ENCODE measurements at places on chromosomes 12 and 14.

GRCh38 chr12:14993537-14994266 is 20.9 kb downstream of the PDE6H start:
- no peak for DNase-seq

GRCh38 chr14:34853041-34853440 is 22.1 kb downstream of the BAZ1A start:
- no peak for DNase-seq

GRCh38 chr14:59208224-59208814 is 19.9 kb downstream of the DAAM1 start:
- no peak for DNase-seq

DNA sequence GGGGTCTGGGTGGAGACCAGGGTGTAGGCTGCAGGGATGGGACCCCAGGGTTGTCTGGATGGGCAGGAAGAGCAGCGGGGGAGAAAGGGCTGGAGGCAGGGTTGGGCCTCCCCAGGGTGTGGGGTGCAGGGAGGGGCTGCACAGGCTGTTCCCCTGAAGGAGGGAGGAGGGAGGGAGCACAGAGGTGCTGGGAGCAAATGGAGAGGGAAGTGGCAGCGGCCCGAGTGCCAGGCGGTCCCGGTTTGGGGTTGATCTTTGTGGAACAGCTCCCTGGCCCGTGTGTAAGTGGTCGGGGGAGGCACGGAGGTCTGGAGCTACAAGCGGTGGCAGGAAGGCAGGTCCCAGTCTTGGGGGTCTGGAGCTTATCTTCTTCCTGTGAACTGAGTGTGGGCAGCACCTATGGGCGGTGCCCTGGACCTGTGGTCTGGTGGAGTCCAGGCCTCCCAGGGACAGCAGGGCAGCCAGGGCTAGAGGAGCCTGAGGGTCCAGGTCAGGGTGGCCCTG is 391.6 kb downstream of the TMEM121 start:
- DNase-seq, result no peak

GRCh38 chr14:94451826-94452225 is 774 bp downstream of the SERPINA11 start:
- DNase-seq, result no peak

- DNase-seq, result no peak
Measured at GRCh38 chr12:124995200-124995961, 1.9 kb downstream of the BRI3BP start.

GRCh38 chr12:25497021-25497420 is 56.1 kb downstream of the LMNTD1 start:
- DNase-seq, result no peak

DNA sequence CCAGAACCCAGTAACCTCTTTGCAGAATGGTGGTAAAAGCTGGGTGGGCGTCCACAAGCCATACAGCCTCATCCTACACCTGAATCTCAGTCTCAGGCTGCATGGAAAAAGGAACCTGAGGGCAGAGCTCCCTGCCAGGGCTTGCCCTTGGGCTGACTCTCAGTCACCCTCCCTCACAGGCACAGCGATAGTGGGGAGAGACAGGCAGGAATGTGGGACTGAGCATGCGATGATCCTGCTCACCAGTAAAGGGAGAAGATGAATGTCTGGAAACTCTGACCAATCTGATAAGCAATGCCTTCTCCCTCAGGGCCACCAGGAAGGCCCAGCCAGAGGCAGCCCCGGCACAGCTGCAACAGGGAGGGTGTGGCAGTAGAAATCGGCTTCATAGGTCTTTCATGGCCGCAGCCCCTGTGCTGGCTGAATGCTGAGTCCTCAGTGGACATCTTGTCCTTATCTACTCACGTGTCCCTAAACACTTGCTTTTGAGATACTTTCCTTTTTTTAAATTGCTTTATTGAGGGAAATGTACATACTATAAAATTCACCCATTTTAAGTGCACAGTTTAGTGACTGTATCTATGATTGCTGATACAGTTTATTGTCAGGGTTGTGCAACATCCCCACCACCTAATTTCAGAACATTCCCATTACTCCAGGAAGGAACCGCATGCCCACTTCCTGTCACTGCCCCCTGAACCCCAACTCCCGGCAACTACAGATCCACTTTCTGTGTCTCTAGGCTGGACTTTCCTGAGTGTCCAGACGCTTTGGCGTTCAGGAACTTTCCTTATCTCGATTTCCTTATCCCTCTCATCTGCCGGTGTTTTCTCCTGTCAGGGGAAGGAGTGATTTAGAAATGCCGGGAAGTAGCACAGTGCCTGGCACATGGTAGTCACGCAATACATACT is 258.1 kb downstream of the PCNX1 start:
- DNase-seq, result no peak

GRCh38 chr12:65308601-65309071 is 30.2 kb downstream of the MSRB3 start:
- DNase-seq, result no peak

DNA sequence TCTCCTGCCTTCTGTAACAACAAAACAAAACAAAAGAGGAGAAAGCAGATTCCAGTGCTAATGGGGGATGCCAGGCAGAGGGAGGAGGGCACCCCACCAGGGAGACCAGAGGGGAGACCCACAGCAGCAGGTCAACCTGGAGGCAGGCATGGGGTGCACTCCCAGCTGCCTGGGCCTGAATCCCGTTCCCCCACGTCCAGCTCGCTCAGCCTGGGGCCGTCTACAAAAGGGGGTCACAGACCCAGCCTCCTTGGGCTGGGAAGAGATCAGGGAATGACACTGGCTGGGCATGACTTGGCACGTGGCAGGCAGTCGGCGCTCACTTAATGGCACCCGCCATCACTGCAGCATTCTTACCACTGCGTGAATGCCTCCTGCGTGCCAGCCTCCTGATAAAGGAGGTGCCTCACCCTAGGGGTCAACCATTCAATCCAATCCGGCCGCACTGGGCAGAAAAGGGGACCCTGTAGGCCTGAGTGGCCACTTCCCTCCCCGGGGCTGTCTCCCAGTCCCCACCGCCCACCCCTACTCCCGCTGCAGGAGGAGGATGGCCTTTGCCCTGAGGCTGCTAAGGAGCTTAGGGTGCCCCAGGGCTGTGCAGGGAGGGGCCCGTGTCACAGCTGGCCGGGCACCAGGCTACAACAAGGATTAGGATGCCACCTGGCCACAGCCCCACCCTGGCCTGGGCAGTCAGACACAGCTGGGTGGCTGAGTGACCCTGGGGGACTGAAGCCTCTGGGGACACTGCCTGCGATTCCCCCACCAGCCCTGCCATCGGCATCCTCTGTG is 87.5 kb downstream of the NCOR2 start:
- DNase-seq, result no peak

DNA sequence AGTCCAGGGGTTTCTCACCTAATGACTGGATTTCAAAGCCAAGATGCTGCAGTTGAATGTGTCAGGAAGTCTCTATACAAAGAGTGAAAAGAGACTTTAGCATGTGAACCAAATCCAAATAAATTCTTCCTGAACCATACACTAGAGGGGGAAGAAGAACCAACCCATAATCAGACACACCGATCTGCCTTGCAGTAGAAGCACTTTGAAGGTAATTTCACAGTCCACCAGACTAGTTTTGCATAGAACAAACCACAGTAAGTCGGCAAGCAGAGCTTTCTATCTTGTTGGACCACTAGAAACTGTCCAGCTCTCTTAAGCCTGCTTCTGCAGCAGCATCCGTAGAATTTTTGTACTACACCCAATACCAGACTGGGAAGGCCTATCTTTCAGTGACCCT is 39.3 kb downstream of the FIGNL2 start:
- DNase-seq, result no peak

DNA sequence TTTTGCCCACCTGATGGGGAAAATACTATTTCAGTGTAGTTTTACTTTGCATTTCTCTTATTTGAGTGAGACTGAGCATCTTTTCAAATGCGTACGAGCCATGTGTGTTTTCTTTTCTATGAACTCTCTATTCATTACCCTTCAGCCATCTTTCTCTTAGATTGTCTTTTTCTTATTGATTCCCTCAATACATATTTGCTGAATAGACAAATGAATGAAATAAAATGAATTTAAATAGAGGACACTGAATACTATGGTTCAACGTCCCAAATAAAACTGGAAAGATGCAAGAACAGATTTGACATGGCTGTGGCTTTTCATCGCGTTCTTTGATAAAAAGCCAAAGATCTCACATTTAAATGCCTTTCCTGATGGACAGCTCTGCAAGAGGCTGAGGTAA is 34.6 kb upstream of the RPH3A start:
- DNase-seq, result no peak

GRCh38 chr12:8589679-8590078 is 23.0 kb downstream of the AICDA start:
- DNase-seq, result no peak

GRCh38 chr12:62882696-62883095 is 52.3 kb downstream of the PPM1H start:
- DNase-seq, result no peak

GRCh38 chr12:38903596-38903995 is 1.8 kb downstream of the CPNE8 start:
- DNase-seq, result no peak

DNA sequence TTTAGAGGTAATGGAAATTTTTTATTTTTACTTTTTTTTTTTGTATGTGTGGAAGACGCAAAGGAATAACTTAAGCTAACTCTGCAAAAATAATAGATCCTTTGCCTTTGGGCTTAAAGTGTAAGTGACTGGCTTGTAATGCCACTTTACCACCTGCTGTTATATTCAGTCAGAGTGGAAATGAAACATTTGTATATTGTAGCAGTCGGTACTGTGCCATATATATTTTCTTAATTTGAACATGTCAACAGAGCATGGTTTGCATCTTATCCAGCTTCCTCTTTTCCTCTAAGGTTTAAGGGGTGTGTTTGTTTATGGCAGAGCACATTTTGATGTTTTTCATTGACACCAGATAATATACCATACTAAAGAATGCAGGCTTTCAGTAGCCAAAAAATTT is 176.6 kb downstream of the TRHDE start:
- no peak for DNase-seq

DNA sequence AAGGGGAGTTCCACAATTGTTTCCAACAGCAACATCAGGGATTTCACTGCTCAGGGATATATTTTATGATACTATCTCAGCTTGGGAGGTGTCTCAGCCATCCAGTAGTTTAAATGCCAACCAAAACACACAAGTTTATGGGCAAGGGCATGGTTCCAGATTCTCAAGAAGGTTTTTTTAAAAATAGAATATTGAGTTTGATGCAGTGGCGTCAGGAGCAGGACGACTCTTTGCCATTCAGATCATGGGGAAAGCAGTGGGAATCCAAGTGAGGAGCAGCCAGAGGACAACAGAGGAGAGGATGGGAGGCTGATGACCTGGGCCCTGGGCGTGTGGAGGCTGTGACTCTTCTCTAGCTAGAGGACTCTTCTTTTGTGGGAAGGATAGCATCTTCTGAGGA is 25.7 kb downstream of the TSHR start:
- DNase-seq, result no peak

- DNase-seq, result no peak
Measured at GRCh38 chr12:828726-829395, 76.5 kb downstream of the WNK1 start.

- DNase-seq, result no peak
Measured at GRCh38 chr12:77325511-77326236, 260.3 kb upstream of the E2F7 start.

DNA sequence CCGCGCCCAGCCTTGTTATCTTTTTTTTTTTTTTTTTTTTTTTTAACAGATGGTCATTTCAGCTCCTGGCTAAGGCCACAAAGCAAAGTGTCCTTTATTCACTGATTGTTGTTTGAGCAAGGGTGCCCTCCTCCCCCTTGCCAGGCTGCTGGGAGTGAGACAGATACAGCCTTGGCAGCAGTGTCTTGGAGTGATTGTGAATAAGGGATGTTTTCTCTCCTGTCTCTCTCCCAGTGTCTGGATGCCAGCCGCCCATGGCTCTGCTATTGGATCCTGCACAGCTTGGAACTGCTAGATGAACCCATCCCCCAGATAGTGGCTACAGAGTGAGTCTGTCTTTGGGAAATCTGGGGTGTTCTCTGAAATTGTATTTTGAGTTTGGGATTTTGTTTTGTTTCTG is 28.7 kb downstream of the FNTB start:
- no peak for DNase-seq
